CD4-positive, alpha-beta memory T cell (primary cell): ENCODE measurements at places on chromosomes 12 and 14. TPM values are rescaled to one million over a fixed set of nuclear protein-coding genes. Genes with fewer than 3 reads are reported as not detected.

Gene KLRC2
- not detected for polyA plus RNA-seq

Gene CBLN3
- 0.41 TPM for polyA plus RNA-seq

Gene IL26
- not detected for polyA plus RNA-seq

Gene KIF26A
- 0.05 TPM for polyA plus RNA-seq

Gene SLC6A12
- polyA plus RNA-seq: not detected

Gene CLEC6A
- polyA plus RNA-seq: not detected

Gene CAMKK2
- 13.4 TPM for polyA plus RNA-seq

GRCh38 chr14:77099425-77100167, 1.5 kb downstream of the CIPC start:
- DNase-seq: no peak

DNA sequence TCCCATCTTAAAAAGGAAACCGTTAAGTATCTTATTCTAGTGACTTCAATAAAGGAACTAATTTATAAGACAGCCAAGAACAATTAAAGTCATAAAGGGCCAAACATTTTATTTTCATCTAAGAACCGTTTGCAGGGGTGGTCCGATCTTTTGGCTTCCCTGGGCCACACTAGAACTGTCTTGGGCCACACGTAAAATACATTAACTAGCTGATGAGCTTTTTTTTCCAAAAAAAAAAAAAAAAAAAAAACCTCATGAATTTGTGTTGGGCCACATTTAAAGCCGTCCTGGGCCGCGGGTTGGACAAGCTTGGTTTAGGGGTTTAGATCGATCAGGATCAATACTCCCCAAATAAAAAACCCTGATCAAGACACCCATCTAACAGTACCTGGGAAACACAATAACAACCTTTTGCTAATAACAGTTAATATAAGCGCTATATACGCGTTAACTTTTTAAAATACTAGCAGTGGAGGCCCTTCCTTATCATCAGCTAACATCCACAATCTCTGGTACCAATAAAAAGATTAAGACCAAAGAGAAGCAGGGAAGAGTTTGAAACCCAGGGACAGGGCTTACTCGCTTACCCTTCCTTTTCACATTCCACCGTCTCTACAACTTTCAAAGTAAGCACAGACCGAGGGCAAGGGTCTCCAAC, 1.1 kb downstream of the NAP1L1 start:
- no peak for DNase-seq

- no peak for DNase-seq
These were observed 644.9 kb upstream of the FOXG1 start for GRCh38 chr14:28121512-28122297.

DNA sequence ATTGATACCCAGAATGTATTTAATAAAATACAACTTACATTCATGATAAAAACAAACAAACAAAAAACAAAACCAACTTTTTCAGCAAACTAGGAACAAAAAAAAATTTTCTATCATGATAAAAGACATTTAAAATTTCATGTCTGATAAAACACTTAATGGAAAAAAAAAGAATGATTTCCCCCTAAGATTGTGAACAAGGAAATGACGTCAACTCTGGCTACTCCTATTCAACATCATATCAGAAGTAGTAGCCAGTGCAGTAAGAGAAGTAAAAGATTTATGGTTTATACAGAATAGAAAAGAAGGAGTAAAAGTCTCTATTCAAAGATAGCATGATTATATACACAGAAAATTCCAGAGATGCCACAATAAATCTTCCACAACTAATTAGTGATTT, 1306.6 kb downstream of the FSCB start:
- no peak for DNase-seq

GRCh38 chr12:50642035-50642451, 121.9 kb upstream of the ATF1 start:
- no peak for DNase-seq

- no peak for DNase-seq
These were observed 2.7 kb upstream of the PACS2 start for GRCh38 chr14:105311838-105312237.

DNA sequence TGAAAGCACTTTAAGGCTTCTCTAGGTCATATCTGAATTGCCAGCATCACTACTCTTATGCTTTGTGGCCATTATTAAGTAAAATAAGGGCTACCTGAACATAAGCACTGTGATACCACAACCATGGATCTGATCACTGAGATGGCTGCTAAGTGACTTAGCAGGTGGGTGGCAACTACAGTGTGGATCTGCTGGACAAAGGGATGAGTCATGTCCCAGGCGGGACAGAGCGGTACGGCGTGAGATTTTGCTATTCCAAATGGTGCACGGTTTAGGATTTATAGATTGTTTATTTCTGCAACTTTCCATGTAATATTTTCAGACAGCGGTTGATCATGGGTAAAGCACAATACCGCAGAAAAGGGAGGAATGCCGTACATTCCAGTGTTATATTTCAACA, 39.4 kb downstream of the MLXIP start:
- no peak for DNase-seq

GRCh38 chr14:97458661-97459579, 661.7 kb downstream of the VRK1 start:
- DNase-seq: peak; percentile 91

DNA sequence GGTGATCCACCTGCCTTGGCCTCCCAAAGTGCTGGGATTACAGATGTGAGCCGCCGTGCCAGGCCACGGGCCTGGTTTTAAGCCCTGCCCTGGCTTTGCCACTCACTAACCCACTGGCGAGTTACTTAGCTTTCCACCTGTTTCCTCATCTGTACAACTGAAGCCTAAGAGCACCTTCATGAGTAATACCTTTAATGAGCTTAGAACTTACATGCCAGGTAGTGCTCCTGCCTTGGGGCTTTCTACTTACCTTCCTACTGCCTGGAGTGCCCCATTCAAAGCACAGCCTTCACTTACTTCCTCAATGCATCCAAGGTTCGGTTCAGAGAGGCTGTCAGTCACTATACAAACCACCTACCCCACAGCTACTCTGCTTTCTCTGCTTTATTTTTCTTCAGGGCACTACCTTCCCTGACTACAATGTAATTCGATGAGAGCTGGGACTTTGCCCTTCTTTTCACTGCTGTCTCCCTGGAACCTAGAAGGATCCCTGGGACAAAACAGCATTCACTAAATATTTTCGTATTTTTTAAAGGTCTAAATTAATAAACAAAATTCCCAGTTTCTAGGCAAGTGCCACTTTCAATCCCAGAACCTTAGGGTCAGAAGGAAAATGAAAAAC, 13.8 kb downstream of the ZCCHC8 start:
- no peak for DNase-seq

GRCh38 chr12:48932878-48933277, 7.6 kb upstream of the FKBP11 start:
- no peak for DNase-seq

- peak; percentile 17 for DNase-seq
These were observed 96.1 kb downstream of the PLXNC1 start for GRCh38 chr12:94244165-94245133.

GRCh38 chr12:68595241-68595640, 15.5 kb upstream of the RAP1B start:
- DNase-seq: no peak

- peak; percentile 54 for DNase-seq
These were observed 151.0 kb upstream of the ARHGAP5 start for GRCh38 chr14:31926123-31926522.

GRCh38 chr14:63192085-63192484, 12.2 kb upstream of the RHOJ start:
- no peak for DNase-seq

DNA sequence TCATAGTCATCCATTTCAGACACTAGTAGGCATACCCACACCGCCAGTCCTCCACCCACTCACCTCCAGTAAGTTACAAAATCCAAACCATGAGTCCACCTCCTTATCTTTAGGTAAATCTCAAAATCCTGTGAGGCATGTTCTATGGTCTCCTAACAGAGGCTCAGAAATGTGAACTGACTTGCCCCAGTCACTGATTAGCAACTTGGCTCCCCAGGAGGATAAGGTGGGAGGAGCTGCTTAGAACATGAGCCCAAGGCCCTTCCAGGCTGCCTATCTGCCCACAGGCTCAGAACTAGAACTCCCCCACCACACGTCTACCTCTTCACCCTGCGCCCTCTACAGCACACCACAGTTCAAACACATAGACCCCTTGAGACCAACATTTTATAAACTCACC, 19.9 kb downstream of the SETD3 start:
- no peak for DNase-seq

DNA sequence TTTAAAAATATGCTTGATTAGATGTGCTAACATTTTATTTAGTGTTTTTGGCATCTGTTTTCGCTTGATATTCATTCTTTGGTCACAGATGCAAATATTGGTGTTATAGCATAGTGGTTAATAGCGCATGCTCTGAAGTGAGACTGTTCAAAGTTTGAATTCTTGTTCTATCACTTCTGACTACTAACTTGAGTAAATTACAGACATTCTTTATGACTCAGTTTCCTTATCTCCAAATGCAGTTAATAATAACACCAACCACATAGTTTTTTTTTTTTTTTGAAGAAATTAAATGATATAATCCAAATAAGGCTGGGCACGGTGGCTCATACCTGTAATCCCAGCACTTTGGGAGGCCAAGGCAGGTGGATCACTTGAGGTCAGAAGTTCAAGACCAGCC, 81.0 kb downstream of the TMX1 start:
- no peak for DNase-seq

GRCh38 chr12:14396071-14396470, 30.6 kb downstream of the ATF7IP start:
- DNase-seq: peak; percentile 67

DNA sequence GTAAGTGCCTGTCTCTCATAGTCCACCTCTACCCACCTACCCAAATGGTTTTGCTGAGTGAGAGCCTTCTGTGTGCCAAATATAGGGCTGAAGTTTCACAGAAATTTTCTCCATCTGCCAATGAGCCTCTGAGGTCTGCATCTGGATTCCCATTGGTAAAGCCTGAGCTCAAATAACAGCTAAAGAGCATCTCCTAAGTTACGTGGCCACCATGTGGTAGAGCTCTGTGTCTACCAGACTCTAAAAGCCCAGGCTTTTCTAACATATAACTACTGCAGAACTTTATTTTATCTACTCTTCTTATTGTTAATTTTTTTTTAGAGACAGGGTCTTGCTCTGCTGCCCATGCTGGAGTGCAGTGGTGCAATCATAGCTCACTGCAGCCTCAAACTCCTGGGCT, 16.0 kb downstream of the AMDHD1 start:
- DNase-seq: no peak

- no peak for DNase-seq
These were observed 18.4 kb downstream of the AKT1 start for GRCh38 chr14:104776961-104777807.

DNA sequence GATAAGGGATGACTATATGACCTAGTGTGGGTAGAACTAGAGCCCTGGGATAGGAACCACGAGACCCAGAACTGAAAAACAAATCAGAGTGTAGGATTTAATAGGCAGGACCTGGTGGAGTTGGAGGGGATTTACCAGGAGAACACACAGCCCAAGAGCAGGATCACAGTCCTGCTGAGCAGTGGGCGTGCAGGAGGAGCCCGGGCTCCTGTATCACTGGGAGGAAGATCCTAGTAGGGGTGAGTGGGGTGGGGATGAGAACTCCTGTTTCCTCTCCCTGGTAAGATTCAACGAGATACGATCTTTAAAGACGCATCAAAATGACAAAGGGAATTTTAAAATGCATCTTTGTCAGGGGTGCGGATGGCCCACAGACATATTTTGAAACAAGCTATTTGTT, 220.1 kb downstream of the GALC start:
- no peak for DNase-seq

DNA sequence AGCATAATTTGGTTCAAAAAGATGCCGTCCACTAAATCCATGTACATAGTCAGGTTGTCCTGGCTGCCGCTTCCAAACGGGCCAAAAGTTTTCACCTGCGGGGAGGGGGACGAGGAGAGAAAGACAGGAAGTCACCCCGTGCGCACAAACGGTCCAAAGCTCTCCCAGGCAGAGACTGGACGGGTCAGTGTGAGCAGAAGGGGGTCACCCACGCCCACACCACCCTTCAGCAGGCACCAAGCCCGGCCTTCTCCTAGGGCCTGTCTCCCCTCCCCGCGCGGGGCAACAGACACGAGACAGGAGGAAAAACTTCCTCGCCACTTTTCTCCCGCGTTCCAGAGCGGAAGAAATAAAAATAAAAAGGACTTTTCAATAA, 888 bp downstream of the CCDC88C start:
- DNase-seq: no peak

DNA sequence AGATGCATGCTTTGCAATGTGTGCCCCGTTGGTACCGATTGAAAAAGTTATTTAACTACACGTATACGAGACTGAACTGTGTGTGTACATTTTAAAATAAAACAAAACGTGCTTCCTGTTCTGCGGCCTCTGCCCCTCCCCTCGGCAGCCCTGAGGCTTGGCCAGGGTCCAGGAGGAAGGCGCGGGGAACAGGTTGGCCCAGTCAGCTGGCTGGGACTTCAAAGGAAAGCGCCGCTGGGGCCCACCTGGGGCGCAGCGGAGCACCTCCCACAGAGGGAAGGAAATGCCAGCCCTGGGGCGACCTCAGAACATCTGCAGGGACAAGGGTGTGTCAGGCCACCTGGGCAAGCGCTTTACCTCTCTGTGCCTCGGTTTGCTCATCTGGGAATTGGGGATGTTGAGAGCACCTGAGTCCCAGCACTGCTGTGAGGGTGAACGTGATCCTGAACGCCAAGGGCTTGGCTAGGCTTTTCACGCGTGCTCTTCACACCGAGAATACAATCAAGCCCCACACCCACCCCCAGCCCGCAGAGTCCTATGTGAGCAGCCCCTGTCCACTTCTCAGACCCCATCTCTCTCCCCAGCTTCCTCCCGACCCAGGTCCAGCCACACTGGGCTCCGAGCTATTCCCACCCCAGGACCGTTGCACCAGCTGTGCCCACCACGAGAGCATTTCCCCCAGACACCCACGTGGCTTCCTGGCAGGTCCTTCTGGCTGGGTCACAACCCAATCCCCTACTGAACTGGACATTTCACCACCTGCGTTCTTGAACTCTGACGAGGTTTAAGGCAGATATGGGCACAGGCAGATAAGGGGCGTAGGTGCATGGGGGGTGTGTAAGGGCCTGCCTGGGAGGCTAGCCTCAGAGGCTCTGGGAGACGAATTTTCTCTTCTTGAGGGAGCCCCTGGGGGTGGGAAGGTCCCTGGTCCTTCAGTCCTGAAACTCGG, 41.9 kb upstream of the NCOR2 start:
- peak; percentile 94 for DNase-seq
